Activated T-helper 2 cell treated with anti-CD3 and anti-CD28 coated beads, Interferon-gamma antibody, Interleukin-2, Interleukin-4, amounts not matched to agents 10 μg/mL and 5 μg/mL and 100 μg/mL, durations not matched to agents 14 hours and 24 hours and 36 hours (primary cell): ENCODE measurements at places on chromosomes 16 and 17. TPM values are rescaled to one million over a fixed set of nuclear protein-coding genes. Genes with fewer than 3 reads are reported as not detected.

GINS2 gene
- total RNA-seq, result 66.8 and 66.9 TPM in 2 replicates

RCVRN gene
- not detected in 2 replicates for total RNA-seq

ARL5C gene
- 0.07 TPM in 1 of 2 replicates, not detected in the other for total RNA-seq

CX3CL1 gene
- not detected in 2 replicates for total RNA-seq

DUS1L gene
- total RNA-seq, result 154 and 179 TPM in 2 replicates

FA2H gene
- not detected in 2 replicates for total RNA-seq

DNA sequence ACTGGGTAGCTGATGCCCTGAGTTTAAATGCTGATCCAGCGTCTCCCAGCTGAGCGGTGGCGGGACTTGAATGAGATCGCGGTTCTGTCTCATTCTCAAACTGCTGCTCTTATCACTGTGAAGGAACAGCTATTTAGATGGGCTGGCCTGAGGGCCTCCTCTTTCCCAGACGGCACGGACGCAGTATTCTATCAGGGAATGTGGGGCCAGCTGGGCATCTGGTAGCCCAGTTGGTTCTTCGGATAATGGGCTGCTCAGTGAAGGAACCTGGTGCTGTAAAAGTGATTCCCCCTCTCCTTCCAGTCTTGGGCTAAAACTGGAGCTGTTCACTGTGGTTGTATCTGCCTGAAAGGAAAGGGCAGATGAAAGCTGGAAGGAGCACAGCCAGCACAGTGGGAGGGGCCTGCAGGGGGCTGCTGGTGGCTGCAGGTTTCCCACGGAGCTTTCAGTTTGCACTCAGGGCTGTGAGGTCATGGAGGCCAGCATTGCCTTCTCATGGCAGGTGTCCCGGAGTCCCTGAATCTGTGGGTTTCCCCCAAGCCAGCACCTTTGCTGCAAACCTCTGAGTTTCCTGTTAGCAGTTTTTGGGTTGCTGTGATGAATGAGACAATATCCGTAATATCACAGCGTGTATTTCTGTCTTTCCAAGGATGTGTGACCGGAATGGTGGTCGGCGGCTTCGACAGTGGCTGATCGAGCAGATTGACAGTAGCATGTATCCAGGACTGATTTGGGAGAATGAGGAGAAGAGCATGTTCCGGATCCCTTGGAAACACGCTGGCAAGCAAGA lies 3.6 kb downstream of the IRF8 start:
- H3K36me3 ChIP-seq, result peaks cover 69% of the 10 kb centered on the region
- peak overlapping the region; percentile 77 for H3K27ac ChIP-seq
- peaks cover 45% of the 10 kb centered on the region for H3K4me1 ChIP-seq
- H3K27me3 ChIP-seq, result peaks cover 4% of the 10 kb centered on the region
- DNase-seq, result peak; percentile 48

DNA sequence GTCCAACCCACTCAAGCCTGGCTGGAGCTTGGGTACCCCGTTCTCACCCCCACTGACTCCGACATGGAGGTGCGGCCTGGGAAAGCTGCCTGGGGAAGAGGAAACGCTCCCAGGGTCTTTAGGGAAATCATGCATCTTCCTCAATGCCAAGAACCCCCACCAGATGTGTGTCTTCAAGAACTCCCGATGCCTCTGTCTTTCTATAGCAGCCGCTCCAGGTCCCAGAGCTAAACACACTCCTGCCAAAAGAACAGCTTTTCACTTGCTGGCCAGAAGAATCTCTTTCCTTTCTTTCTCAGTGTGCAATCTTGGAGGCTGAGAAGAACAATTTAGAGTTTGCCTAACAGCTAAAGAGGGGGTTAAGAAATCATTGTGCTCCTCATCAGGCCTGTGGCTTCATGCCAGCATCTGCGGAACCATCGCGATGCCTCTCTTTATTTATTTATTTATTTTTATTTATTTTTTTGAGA lies 41.1 kb upstream of the MTSS2 start:
- no peak for DNase-seq
- no peaks in the 10 kb centered on the region for H3K4me1 ChIP-seq
- no peak overlapping the region for H3K4me3 ChIP-seq
- no peak overlapping the region for H3K27ac ChIP-seq
- H3K27me3 ChIP-seq, result no peaks in the 10 kb centered on the region
- H3K36me3 ChIP-seq, result peaks cover 18% of the 10 kb centered on the region

- no peaks in the 10 kb centered on the region for H3K27me3 ChIP-seq
- no peak for DNase-seq
- H3K4me1 ChIP-seq, result peaks cover 20% of the 10 kb centered on the region
- H3K36me3 ChIP-seq, result peaks cover 55% of the 10 kb centered on the region
- H3K4me3 ChIP-seq, result no peak overlapping the region
These were observed 3.6 kb downstream of the PER1 start for GRCh38 chr17:8148560-8148959.

DNA sequence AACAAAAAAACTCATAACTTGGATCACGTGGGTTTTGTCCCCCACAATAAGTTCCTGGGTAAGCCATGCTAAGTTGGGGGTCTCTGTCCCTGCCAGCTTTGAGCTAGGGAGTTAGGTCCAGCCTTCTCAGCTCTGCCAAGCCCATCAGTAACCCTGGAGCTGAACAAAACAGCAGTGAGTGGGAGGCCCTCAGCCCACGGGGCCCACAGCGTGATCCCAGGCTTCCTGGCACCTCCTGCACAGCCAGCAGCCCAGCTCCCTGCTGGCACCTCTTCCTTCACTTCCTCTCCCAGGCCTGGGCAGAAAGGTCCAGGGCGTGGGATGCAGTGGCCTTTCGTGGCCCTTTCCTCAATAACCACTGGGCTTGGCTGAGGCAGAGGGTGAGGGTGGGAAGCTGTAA lies 35.5 kb upstream of the CDC42EP4 start:
- H3K27me3 ChIP-seq, result no peaks in the 10 kb centered on the region
- H3K27ac ChIP-seq, result no peak overlapping the region
- no peak for DNase-seq
- H3K4me1 ChIP-seq, result no peaks in the 10 kb centered on the region
- no peaks in the 10 kb centered on the region for H3K36me3 ChIP-seq

- H3K27me3 ChIP-seq, result peaks cover 3% of the 10 kb centered on the region
- no peak overlapping the region for H3K27ac ChIP-seq
- no peaks in the 10 kb centered on the region for H3K36me3 ChIP-seq
- no peak for DNase-seq
- H3K4me1 ChIP-seq, result peaks cover 17% of the 10 kb centered on the region
- H3K4me3 ChIP-seq, result no peak overlapping the region
These were observed 3.5 kb upstream of the CAMKK1 start for GRCh38 chr17:3896108-3896967.

DNA sequence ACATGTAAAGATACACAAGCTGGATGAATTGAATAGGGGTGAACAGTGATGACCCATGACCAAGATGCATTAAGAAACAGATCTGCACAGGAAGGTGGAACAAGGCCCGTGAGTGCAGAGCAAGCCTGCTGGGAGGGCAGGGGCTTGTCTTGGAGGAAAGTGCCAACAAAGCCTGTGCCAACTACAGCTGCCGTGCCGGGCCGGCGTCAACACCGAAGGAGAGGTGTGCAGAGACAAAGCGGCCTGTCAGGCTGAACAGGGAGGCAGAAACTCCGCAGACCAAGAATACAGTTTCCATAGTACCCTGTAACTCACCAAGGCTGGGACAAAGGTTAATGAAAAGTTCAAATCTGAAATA lies 46.7 kb downstream of the ANKRD11 start:
- H3K36me3 ChIP-seq, result peaks cover 14% of the 10 kb centered on the region
- no peak overlapping the region for H3K4me3 ChIP-seq
- no peak overlapping the region for H3K27ac ChIP-seq
- H3K27me3 ChIP-seq, result no peaks in the 10 kb centered on the region
- no peak for DNase-seq

- H3K36me3 ChIP-seq, result no peaks in the 10 kb centered on the region
- H3K27ac ChIP-seq, result no peak overlapping the region
- no peak for DNase-seq
- H3K4me3 ChIP-seq, result no peak overlapping the region
- H3K4me1 ChIP-seq, result no peaks in the 10 kb centered on the region
- H3K27me3 ChIP-seq, result no peaks in the 10 kb centered on the region
These were observed 302.2 kb upstream of the SALL1 start for GRCh38 chr16:51453251-51453650.

GRCh38 chr17:82545071-82545462 lies 25.5 kb downstream of the FOXK2 start:
- peaks cover 27% of the 10 kb centered on the region for H3K4me1 ChIP-seq
- H3K27me3 ChIP-seq, result no peaks in the 10 kb centered on the region
- no peak for DNase-seq
- H3K27ac ChIP-seq, result no peak overlapping the region
- no peak overlapping the region for H3K4me3 ChIP-seq

DNA sequence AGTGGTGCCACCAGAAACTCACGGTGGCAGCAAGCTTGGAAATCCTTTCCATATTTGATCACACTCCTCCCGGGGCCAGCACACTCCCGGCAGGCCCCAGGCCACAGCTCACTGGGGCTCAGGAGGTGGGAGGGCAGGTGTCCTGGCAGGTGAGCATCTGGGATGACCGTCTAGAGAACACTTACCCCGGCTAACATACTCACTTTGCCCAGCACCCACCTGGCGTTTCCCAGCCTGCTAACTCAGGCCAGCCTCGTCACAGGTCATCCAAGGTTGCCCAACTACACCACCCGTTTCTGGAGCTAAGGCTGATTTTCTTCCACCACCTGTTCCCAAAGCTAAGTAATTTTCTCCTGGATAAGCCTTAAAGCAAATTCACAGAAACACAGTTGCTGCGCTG lies 24.9 kb downstream of the FBXO31 start:
- no peak overlapping the region for H3K27ac ChIP-seq
- DNase-seq, result no peak
- peaks cover 6% of the 10 kb centered on the region for H3K4me1 ChIP-seq
- no peaks in the 10 kb centered on the region for H3K27me3 ChIP-seq

DNA sequence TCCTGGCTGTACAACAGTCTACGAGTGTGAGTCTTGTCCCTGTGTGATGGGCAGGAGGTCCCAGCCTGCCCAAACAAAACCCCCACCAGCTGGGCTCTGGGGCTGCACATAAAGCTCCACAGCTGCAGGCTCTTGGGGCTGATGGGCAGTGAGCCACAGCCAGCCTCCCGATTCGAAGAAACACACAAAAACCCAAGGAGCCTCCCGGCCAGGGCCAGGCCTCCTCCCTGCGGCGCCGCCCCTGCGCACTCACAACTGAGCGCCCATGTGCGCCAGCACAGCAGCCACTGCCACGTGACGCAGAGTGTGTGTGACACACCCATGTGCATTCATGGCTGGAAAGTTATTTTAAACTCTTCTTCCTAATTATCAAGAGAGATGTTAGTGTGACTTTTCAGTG lies 30.6 kb upstream of the FAAP100 start:
- no peak for DNase-seq
- H3K4me3 ChIP-seq, result no peak overlapping the region
- H3K36me3 ChIP-seq, result peaks cover 65% of the 10 kb centered on the region
- H3K27me3 ChIP-seq, result no peaks in the 10 kb centered on the region
- H3K4me1 ChIP-seq, result peaks cover 3% of the 10 kb centered on the region

- no peaks in the 10 kb centered on the region for H3K4me1 ChIP-seq
- DNase-seq, result no peak
- H3K27me3 ChIP-seq, result no peaks in the 10 kb centered on the region
- no peak overlapping the region for H3K27ac ChIP-seq
These were observed 79.5 kb downstream of the TIMM22 start for GRCh38 chr17:1076299-1076981.

- peaks cover 38% of the 10 kb centered on the region for H3K4me1 ChIP-seq
- H3K27me3 ChIP-seq, result no peaks in the 10 kb centered on the region
- peak overlapping the region; percentile 64 for H3K27ac ChIP-seq
- no peaks in the 10 kb centered on the region for H3K36me3 ChIP-seq
- H3K4me3 ChIP-seq, result no peak overlapping the region
These were observed 14.8 kb downstream of the DNAI2 start for GRCh38 chr17:74288785-74289184.

DNA sequence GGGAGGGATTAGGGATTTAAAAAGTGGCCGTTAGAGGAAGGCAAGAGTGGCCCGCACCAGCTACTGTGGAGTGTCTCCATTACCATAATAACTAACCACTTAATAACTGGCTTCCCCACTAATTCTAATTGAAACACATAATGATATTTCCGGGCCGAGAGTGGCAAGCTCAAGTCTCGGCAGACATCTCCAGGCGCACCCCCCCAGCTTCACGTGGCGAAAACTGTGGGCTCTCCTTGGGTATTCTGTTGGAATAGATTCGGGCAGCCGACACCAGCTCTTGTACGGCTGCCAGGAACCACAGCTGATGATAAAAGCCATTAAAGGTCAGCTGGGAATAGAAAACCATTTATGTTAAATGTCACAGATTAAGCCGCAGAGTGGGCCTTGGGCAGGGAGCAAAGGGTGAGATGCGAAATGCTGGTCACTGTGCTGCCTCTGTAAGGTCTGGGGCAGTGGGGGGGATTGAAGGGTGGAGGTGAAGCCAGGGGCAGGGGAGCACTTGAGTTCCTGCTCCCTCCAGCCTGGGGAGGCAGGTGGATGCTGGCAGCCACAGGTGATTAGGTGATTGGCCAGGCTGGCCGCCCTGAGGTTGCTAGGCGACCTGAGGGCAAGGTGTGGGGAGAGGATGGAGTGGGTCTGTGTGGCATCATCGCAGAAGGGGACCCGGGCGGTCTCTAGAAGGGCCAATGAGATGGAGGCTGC lies 115.6 kb upstream of the SDK2 start:
- no peak for DNase-seq
- H3K27ac ChIP-seq, result no peak overlapping the region
- H3K27me3 ChIP-seq, result no peaks in the 10 kb centered on the region

DNA sequence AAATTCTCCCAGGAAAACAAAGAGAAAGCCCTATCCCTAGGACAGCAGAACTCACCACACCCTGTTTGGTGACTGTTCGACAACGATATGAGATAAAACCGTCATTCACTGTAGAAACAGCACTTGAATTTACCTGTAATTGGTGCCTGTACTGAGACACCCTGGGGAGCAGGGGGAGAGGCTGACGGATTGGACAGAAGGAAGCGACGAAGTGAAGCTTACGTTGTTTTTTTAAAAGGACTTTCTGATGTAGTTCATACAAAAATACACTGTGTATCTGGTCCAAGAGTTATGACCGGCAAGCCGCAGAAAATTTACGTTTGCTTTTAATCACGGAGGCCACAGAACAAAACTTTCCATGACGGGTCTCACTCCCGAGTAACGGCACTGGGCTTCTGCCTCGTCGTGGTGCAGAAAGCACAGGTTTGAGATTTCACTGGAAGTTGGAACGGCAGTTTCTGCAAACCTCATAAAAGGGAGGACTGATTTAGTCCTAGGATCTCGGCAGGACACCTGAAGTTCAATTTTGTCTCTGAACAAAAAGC lies 9.7 kb downstream of the NXN start:
- H3K27me3 ChIP-seq, result peaks cover 13% of the 10 kb centered on the region
- H3K27ac ChIP-seq, result no peak overlapping the region
- H3K4me3 ChIP-seq, result peak overlapping the region; percentile 1
- no peaks in the 10 kb centered on the region for H3K36me3 ChIP-seq
- no peaks in the 10 kb centered on the region for H3K4me1 ChIP-seq
- DNase-seq, result no peak

- no peak overlapping the region for H3K4me3 ChIP-seq
- no peaks in the 10 kb centered on the region for H3K27me3 ChIP-seq
- peaks cover 53% of the 10 kb centered on the region for H3K36me3 ChIP-seq
- DNase-seq, result no peak
- peaks cover 75% of the 10 kb centered on the region for H3K4me1 ChIP-seq
These were observed 31.3 kb downstream of the DCUN1D3 start for GRCh38 chr16:20868890-20869289.

DNA sequence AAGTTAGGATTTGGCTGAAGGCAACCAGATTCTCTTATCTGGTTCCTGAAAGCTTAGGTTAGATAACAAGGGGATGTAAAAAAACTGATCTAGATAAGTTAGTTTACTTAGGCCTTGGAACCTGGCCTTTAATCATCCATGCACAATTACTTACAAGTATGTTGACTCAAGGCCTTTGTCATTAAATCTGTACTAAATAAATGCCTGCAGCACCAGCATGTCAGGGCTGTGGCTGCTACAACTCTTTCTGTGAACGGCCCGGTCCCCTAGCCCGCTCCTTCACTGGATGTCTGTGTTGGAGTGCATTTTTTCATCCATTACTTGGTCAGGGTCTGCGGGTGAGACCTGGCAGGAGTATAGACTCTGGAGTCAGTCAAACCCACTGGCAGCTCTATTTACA lies 48.4 kb upstream of the ALDH3A1 start:
- H3K27me3 ChIP-seq, result no peaks in the 10 kb centered on the region
- H3K4me3 ChIP-seq, result no peak overlapping the region
- no peak overlapping the region for H3K27ac ChIP-seq
- H3K36me3 ChIP-seq, result peaks cover 76% of the 10 kb centered on the region
- no peaks in the 10 kb centered on the region for H3K4me1 ChIP-seq
